ENCODE measurements at places on chromosomes 4 and X. TPM values are rescaled to one million over a fixed set of nuclear protein-coding genes. Genes with fewer than 3 reads are reported as not detected.

The CXCL3 gene
- 1.0 TPM for total RNA-seq

The NXF2 gene
- not detected for total RNA-seq

GRCh38 chr4:145907812-145908211 is 30.8 kb downstream of the ZNF827 start:
- no peak for DNase-seq

DNA sequence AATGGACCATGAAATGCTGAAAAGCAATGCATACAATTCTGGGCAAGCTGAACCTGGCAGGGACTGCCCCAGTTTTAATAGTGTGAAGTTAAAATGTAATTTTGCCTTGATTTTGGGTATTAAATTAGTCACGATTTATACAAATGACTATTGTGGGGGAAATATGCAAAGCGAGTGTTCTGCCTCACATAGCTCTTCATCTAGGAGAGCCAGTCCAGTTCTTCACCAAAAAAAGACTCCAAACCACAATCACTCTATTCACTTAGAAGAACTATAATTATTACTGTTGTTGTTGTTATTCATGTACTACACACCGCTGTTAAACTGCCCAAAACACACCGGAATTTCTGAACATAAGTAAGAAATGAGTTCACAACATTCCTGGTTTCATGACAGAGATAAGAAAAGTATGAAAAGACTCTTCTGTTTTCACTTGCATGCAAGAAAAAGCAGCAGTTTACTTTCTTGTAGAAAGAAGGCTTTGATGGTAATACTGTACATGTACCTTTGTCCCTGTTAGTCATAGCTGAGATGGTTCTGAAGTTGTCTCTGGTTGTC is 101.9 kb downstream of the QRFPR start:
- no peak for DNase-seq

The GATA1 gene
- not detected for total RNA-seq
